ENCODE measurements at places on chromosomes 4 and X.

GRCh38 chr4:57077550-57078343, 32.4 kb downstream of the IGFBP7 start:
- DNase-seq: no peak

GRCh38 chrX:56000174-56000573, 232.0 kb upstream of the KLF8 start:
- DNase-seq: no peak

GRCh38 chrX:11341274-11342201, 48.3 kb downstream of the AMELX start:
- DNase-seq: no peak

GRCh38 chrX:16797841-16798240, 11.6 kb downstream of the TXLNG start:
- no peak for DNase-seq

DNA sequence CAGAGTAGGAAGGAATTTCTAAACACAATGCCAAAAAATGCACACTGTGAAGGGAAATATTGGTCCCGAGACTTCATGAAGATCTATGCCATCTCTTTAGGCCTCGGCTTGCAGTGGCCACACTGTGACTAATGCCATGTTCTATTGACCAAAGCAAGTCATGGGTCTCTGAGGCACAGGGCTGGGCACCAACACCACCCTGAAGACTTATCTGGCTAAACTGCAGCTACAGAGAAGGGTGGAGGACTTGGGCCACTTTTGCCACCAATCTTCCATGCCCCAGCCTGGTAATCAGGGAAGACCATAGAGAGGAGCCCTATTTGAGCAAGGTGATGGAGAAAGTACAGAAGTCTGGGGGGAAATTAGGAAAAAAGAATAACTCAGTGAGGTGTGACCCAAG, 42.1 kb downstream of the HMX1 start:
- DNase-seq: no peak

DNA sequence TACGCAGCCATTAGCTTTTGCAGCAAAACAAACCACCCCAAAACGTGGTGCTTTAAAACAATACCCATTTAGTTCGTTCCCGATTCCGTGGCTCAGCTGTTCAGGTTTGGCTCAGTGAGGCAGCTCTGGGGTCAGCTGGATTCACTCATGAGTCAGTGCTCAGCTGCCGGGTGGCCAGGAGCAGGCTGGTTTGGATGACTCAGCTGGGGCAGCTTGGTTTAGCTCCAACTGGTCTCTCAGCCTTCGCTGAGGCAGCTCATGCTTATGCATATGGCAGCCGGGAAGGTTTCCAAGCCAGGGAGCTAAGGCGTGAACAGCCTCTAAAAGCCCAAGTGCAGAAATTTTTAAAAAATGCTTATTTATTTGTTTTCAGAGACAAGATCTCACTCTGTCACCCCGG, 13.3 kb upstream of the CD99 start:
- DNase-seq: no peak

GRCh38 chr4:156476359-156476758, 495.2 kb downstream of the PDGFC start:
- DNase-seq: no peak

GRCh38 chr4:67546971-67547370, 1.7 kb upstream of the CENPC start:
- DNase-seq: no peak

All from cortex of kidney (tissue), 1 donor.